ENCODE measurements at places on chromosomes 3 and 15.

- DNase-seq = no peak
Measured at GRCh38 chr3:150090006-150090405, 119.3 kb upstream of the PFN2 start.

DNA sequence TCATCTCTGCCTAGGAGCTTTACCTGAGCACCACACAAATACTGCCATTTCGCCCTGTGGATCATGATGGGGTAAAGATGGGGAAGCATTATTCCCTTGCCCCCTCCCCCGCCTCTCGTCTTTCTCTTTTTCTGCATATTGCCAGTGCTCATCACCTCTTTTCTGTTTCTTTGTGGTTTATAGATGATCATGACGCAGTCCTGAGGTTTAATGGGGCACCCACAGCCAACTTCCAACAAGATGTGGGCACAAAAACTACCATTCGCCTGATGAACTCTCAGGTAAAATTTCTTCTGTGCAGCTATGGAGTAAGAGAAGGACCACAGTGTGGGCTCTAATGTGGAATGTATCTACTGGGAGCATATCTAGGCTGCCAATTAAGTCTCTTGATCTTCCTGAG lies 88.2 kb downstream of the RPL39L start:
- DNase-seq = no peak

DNA sequence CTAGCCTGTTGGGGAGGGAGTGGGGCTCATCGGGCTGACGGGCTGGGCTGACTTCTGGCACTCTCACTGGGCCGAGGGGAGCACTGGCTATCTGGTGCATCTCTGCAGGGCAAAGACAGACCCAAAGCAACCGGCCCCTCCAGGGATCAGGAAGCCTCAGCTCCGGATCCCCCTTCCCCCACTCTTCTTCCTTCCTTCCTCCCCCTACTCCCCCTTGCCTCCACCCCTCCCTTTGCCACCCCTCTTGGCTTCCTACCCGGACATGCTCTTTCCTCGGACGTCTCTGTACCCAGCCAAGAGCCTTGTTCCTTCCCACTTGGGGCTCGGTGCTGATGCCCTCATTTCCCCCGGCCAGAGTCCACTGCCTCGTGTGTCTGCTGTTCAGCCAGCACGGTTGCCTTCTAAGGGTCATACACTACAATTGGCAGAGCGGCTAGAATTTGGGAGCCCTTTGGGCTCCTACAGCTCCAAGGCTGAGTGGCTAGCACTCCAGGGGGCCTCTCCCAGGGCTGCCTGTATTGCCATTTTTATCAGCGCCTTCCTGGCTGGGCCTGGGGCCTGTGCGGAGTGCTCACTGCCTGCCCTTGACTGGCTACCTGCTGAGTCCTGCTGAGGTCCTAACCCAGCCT lies 10.9 kb downstream of the SEMA3F start:
- DNase-seq = no peak

GRCh38 chr15:100334905-100335304 lies 6.9 kb downstream of the ADAMTS17 start:
- DNase-seq = no peak

DNA sequence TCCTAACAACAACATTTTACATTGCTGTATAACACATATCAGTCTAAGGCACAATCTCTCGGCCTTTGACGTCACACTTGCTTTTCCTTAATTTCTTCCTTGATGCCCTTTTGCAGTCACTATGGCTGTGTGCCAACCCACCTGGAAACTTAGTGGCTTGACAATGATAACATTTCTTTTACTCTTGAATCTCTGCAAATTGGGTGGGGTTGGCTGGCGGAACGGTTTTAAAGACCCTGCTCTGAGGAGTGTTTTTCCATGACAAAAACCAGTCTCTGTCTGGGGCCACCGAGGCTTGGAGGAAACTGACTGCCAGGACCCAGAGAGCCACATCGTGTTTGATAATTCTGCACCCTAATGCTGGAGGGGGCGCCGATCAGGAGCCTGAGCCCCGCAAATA lies 115.6 kb downstream of the KLF13 start:
- DNase-seq = no peak

DNA sequence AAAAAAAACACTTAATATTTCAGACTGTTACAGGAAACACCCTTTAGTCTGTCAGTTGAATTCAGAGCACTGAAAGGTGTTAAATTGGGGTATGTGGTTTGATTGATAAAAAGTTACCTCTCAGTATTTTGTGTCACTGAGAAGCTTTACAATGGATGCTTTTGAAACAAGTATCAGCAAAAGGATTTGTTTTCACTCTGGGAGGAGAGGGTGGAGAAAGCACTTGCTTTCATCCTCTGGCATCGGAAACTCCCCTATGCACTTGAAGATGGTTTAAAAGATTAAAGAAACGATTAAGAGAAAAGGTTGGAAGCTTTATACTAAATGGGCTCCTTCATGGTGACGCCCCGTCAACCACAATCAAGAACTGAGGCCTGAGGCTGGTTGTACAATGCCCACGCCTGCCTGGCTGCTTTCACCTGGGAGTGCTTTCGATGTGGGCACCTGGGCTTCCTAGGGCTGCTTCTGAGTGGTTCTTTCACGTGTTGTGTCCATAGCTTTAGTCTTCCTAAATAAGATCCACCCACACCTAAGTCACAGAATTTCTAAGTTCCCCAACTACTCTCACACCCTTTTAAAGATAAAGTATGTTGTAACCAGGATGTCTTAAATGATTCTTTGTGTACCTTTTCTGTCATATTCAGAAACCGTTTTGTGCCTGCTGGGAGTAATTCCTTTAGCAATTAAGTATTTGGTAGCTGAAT lies 17.9 kb downstream of the TMEM43 start:
- DNase-seq = no peak

GRCh38 chr3:107604057-107604822 lies 81.5 kb downstream of the BBX start:
- DNase-seq = no peak

- DNase-seq = no peak
Measured at GRCh38 chr3:21621181-21621651, 129.8 kb downstream of the ZNF385D start.

DNA sequence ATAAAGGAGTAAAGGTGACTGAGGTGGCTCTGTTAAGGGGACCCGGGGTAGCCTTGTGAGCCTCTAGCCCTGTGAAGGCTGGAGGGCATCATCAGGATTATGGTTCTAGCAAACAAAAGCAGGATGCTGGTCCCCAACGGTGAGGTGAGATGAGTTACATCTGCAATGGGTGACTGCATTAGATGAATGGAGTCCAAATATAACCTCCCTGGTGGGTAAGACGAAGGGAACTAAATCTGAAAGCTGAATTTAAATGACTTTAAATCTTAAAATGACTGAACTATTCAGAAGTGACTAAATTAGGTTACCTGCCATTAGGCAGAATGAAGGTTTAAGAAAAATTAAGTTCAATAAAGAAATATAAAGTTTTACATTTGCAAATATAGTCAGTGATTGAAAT lies 4.6 kb upstream of the HLTF start:
- DNase-seq = no peak

DNA sequence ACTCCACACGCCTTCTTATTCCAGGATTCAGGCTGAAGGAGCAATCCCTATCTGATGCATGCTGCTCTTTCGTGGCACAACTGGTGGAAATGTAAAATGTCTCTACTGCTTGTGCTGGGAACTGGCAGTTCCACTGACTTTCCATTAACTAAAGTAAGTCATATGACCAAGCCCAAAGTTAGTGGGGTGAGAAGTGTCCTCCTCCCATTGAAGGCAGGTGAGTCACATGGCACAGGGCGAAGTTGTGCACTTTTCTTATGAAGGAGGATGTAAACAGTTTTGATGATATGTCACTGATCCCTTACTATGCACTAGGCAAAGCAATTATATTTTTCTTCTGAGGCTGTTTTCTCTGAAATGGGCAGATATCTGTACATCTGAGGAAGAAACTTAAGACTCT lies 51.6 kb downstream of the SLC7A14 start:
- DNase-seq = no peak

DNA sequence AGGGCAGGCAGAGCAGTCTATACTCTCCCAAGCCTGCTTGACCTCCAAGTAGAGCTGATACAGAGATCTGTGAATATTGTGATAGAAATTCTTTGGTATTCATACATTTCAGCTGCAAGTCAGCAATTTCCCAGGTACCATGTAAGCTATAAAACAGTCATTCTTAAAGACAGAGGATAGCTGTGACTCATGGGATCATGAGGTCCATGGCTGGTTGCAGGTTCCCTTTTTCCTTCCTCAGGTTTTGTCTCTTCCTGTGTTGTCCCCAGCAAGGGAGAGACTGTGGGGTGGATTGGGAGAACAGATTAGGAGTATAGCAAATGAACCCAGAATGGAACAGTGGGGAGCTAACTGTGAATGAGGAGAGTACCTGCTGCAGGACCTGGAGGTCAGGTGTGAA lies 5.4 kb upstream of the P4HTM start:
- no peak for DNase-seq

DNA sequence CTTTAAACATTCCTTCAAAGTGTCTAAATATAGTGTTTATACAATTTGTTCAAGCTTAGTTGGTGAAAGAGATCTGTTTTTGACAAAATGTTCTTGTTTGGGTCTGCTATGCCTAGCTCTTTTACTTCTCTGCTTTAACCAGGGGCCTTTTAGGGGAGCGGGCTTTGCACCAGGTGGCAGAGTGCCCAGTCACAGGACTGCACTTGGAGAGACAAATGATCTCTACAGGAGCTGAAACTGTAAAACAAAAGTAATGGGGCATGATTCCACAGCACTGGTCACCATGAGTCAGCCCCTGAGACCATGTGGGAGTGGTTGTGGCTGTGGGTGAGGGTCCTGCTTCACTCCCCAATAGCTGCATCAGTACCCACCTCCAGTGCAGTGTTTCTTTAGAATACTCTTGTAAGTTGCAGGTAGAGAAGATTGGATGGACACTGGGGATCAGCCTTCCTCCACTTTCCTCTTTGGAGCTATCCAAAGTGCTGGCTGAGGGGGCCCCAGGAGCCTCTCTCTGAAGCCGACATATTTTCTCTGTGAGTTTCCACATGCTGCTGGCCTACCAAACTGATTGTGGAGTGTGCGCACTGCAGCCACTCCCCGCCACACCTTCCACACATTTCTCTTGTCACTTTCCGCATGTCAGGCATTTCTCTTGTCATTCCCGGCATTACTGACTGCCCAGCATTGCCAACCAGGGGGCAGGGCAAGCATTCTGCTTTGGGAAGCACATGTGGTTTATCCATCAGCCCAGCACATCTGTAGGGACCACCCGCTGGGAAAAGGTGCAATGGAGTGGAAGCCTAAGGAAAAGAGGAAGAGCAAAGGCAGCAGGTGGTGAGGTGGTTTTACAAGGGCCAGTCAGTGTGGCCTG lies 110.0 kb downstream of the EPHB1 start:
- peak; percentile 29 for DNase-seq

DNA sequence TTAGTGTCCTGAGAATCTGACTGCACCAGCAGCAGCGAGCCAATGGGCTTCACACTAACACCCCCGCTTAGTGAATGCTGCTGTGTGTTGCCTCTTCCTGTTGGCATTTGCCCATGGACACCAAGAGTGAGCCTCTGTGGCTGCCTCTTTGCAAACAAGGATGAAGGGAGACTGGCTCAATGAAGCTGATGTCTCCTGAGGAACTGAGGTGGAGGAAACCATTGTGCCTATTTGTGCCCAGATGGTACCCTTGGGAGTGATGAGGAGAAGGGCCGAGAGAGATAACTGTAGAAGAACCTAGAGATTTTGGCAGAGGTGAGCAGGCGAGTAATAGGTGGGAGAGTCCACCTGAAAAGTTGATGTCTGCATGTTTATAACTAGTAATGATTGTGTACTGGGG lies 51.2 kb downstream of the IL20RB start:
- DNase-seq = no peak

DNA sequence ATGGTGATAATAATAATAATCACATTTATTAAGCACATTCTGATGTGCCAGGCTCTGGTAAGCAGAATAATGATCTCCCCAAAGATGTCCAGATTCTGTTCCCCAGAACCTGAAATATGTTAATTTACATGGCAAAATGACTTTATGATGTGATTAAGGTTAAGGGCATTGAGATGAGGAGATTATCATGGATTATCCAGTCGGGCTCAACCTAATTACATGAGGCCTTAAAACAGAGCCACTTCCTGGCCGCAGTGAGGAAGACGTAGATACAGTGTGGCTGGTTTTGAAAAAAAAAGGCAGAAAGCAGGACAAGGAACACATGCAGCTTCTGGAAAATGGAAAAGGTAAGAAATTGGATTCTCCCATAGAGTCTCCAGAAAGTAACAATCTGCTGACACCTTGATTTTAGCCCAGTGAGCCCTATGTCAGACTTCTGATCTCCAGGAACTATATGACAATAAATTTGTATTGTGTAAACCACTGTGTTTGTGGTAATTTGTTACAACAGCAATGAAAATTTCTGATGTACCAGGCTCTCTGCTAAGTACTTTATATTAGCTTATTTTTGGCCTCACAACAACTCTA lies 126.7 kb downstream of the ALCAM start:
- no peak for DNase-seq

GRCh38 chr3:126412841-126413692 lies 18.4 kb downstream of the CFAP100 start:
- DNase-seq = no peak

- DNase-seq = no peak
Measured at GRCh38 chr3:127000761-127001160, 17.8 kb downstream of the PLXNA1 start.

Measured in posterior cingulate gyrus (tissue), 11 donors.